ENCODE measurements at places on chromosomes 13 and 19.

- no peak for DNase-seq
Observed at GRCh38 chr19:49862391-49863253, 4.8 kb downstream of the PNKP start.

DNA sequence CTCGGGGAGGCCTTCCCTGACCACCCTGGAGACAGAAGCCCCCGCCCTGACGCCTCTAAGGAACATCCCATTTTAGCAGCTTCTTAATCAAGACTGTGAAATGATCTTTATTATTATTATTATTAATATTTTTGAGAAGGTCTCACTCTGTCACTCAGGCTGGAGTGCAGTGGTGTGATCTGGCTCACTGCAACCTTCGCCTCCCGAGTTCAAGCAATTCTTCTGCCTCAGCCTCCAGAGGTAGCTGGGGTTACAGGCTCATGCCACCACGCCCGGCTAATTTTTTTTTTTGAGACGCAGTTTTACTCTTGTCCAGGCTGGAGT lies 3.6 kb upstream of the DAND5 start:
- DNase-seq, result no peak

DNA sequence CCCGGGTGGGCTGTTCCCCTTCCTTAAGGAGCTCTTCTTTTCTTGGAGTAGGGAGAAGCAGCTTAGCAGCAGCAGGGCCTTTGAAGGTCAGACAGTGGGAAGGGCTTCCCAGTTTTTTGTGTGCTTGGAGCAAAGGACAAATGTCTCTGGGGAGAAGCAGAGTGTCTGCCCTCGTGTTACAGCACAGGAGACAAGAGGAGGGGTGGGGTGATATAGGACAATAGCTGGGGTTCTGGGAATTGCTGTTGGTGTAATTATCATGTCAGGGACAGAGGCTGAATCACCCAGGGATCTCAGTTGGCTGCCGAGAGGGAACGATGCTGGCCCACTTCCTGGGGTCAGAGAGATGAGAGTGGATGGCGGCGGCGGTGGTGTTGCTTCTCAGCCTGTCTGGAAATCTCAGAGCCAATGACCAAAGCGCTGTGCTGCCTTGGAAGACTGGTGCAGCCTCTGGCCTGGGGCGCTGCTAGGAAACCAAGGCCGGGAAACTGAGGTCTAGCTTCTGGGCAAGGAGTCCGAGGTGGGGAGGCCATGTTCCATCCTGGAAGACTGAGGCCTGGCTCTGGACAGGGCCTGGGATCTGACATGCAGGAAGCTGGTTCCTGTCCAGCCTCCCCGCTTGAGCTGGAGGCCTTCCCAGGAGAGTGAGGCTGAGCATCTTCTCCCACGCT lies 1.2 kb downstream of the INAFM1 start:
- DNase-seq, result no peak

- no peak for DNase-seq
Observed at GRCh38 chr19:58181902-58182576, 822 bp upstream of the ZNF274 start.

- DNase-seq, result peak; percentile 30
Observed at GRCh38 chr19:49506575-49507105, 5.8 kb upstream of the FCGRT start.

GRCh38 chr13:97499181-97499580 lies 65.2 kb downstream of the RAP2A start:
- DNase-seq, result no peak

- no peak for DNase-seq
Observed at GRCh38 chr13:98226496-98226895, 49.4 kb upstream of the RNF113B start.

GRCh38 chr13:50365408-50366391 lies 350.5 kb downstream of the KCNRG start:
- DNase-seq, result peak; percentile 34

DNA sequence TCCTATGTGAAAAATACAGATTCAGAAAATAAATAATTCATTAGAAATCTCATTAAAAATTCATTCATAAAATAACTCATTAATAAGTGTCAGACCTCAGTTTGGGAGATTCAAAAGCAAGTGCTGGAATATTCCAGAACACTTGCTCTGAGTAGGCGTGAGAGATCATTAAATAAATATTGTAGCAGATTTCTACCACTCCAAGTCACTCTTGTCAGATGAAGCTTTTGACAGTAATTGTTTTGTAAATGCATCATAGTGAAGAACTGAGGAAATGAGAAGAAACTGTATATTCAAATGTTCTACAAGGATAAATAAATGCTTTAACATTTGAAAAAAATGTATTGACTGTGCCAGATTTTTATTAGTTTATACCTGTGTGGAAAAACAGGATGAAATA lies 1228.1 kb downstream of the SLITRK1 start:
- no peak for DNase-seq

DNA sequence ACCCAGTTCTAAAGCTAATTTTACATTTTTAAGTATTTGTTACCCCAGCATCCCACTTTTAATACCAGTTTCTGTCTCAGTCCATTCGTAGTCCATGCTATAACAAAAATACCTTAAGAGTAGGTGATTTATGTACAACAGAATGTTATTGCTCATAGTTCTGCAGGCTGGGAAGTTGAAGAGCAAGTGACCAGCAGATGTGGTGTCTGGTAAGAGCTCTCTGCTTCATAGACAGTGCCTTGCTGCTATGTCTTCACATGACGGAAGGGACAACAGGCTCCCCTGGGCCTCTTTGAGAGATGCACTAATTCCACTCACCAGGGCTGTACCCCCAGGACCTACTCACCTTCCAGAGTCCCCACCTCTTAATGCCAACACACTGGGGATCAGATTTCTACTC lies 96.6 kb downstream of the COL4A2 start:
- DNase-seq, result no peak

DNA sequence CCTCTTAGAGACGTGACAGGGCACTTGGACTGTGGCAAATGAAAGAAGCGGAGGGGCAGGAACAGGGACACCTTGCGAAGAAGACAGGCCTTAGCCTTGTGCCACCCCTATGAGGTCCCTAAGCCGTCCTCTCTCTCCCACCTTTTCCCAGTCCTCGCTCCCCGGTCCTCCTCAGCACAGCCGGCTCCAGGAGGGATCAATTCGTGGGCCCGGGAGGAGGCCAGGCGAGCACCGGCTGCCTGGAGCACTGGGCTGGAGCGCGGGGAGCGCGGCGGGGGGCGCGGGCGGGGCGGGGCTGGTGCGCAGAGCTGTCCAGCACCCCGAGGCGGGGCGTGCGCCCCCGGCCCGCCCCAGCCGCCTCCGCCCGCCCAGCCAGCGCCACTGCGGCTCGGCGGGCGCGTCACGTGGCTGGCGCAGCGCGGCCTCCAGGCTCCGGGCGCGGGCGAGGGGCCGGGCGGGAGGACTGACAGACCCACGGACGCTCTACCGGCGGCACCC lies at the start of gene LRP3:
Gene LRP3, plus strand, starts transcription at position 466 of the 498 bp plus-strand sequence. CDS start 456 bp downstream, outside the sequence.
- DNase-seq, result peak; percentile 44

DNA sequence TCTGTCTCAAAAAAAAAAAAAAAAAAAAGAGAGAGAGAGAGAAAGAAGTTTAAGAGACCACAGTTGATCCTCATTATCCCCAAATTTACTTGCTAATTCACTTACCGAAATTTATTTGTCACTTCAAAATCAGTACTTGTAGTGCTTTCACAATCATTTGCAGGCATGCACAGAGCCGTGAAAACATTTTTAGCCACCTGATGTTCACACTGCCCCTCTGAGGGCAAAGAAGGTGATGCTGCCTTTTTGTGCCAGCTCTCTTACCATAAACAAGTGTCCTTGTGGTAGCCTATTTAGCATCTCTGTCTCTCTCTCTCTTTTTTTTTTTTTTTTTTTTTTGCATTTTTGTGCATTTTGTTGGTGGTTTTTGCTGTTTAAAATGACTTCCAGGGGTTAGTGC lies 24.1 kb upstream of the CASP14 start:
- DNase-seq, result no peak

GRCh38 chr13:46620471-46620870 lies 67.5 kb downstream of the LRCH1 start:
- no peak for DNase-seq

DNA sequence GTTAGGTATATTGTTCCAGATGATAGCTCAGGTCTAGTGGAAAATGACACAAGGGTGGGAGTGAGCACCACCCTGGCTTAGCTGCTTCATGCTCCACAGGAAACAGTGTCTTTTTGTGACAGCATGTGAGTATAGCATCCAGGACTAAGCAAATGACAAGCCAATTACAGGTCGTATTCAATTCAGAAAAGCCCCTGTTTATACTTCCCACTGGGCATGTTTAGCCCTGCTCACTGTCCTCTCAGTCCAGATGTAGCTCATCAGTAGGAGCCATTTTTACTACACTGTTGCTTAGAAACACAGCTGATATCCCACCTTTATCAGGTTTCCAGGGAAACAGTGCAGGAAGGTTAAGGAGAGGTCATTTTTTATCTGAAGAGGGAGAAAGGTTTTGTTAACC lies 8.0 kb downstream of the ABHD13 start:
- peak; percentile 90 for DNase-seq

DNA sequence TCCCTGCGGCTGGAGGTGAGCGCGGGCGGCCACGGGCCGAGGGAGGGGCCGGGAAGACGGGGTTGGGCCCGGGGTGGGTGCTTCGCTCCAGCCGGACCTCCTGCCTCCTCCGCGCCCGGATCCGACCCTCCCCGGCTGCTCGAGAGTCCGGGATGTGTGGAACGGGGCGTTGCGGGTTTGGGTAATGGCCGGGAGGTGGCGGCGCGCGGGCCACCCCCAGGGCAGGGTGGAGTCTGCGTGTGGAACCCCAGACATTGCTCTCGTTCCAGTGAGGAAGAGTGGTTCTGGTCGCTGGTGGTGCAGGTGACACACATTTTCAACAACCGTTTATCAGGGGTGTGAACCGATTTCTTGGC lies 38.8 kb downstream of the ARHGEF7 start:
- peak; percentile 38 for DNase-seq

DNA sequence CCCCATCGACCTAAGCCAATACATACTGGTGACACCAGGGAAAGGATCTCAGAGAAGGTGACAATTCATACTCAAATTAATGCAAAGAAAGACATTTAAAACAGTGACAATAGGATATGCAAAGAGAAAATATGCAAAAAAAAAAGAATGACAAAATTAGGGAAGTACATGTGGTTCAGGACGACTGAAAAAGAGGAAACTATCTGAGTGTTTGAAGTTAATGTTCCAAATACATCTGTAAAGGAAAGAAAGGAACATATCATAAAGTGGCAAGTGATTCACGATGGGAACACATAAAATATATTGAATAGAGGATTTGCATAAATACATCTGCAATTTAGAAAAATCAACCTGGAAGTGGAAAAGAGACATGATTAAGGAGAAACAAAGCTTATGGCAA lies 441.4 kb downstream of the SLITRK5 start:
- DNase-seq, result no peak

GRCh38 chr13:29137995-29138394 lies 317.9 kb downstream of the MTUS2 start:
- DNase-seq, result no peak

DNA sequence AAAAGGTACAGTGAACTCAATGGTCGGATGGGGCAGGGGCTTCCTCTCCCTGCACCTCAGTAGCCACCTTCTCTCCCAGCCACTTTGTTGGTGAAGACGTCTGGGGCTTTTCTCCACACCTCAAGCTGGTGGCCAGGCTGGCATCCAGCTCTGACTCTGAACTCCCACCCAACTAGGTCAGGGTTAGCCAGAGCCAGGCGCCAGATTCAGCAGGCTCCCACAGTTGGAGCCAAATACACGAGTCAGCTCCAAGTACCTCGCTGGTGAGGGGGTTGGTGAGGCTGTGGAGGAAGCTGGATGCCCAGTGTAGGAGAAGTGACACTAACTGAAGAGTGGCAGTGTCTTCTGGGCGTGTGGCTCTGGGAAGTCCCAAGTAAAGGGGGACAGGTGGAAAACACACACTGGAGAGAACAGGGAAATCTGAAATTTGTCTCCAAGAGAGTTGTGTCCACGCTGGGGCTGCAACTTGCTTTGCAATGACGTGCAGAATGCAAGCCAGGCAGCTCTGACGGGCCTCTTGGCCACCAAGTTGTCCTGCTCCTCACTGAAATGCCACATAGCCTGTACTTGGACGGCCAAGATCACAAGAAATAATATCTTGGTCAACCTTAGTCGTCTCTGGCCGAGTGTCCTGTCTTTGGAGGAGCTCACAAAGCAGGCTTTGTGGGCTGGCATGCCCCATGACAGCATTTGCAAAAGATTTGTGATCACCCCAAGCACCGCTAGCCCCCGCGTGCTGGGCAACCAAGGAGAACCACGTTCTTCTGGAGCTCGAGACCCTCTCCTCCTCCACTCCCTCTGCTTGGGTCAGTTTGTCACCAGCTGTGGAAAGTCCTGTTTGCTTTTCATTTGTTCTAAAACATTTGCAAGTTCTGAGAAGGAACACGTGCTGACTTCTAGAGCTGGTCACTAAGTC lies 18.1 kb downstream of the SLC7A1 start:
- no peak for DNase-seq

- DNase-seq, result no peak
Observed at GRCh38 chr13:89790696-89791095, 1556.8 kb upstream of the MIR17HG start.

DNA sequence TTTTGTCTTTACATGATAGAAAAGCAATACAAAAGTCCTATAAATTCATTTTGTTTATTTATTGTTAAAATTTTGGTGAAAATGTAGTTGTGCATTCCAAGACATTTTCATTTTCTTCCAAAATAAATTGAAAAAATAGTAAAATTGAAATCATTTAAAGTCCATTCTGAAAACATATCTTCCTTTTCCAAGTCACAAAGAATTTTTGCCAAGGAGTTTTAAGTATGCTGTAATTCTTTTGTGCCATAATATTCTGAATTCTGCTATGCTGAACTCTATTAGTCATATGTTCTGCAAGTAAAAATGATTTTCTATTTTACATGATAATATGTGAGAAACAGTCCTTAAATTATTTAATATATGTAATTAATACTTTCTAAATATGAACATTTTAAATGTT lies 879.6 kb upstream of the SLC10A2 start:
- DNase-seq, result no peak

DNA sequence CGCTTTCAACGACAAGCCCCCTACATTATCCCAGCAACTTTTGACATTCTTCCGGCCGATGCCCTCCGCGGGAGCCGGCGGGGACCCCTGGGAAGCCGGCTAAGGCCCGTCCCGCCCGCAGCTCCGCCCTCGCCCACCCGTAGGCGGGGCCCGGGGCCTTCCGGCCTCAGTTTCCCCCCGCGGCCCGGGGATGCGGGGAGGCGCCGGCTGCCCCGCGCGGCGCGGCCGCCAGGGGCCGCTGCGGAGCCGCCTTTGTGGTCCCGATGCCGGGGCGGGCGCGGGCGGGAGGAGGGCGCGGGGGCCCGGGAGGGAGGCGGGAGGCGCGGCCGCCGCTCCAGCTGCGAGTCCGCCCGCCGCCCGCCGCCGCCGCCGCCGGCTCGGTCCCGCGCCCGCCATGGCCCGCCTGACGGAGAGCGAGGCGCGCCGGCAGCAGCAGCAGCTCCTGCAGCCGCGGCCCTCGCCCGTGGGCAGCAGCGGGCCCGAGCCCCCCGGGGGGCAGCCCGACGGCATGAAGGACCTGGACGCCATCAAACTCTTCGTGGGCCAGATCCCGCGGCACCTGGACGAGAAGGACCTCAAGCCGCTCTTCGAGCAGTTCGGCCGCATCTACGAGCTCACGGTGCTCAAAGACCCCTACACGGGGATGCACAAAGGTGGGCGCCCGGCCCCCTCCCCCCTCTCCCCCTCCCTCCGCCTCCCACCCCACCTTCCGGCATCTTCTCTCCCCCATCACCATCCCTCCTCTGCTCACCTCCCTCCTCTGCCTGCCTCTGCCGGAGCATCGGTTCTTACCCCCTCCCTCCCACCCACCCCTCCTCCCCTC lies at the start of gene CELF5:
Gene CELF5, plus strand, starts transcription at position 316 of the 823 bp plus-strand sequence. Its CDS starts 79 bp downstream, at position 395.
- peak; percentile 40 for DNase-seq

All from NCI-H1105 (cell line).